ENCODE measurements at places on chromosomes 7 and 10. TPM values are rescaled to one million over a fixed set of nuclear protein-coding genes. Genes with fewer than 3 reads are reported as not detected.

The CYP3A7 gene
- not detected for total RNA-seq

The CDC14C gene
- not detected for total RNA-seq

The PRKRIP1 gene
- 19.0 TPM for total RNA-seq

The NCF1 gene
- total RNA-seq: 16.4 TPM

The TLL2 gene
- total RNA-seq: 0.12 TPM

The SEMA3A gene
- total RNA-seq: 5.7 TPM

The PPP1R9A gene
- 7.4 TPM for total RNA-seq

DNA sequence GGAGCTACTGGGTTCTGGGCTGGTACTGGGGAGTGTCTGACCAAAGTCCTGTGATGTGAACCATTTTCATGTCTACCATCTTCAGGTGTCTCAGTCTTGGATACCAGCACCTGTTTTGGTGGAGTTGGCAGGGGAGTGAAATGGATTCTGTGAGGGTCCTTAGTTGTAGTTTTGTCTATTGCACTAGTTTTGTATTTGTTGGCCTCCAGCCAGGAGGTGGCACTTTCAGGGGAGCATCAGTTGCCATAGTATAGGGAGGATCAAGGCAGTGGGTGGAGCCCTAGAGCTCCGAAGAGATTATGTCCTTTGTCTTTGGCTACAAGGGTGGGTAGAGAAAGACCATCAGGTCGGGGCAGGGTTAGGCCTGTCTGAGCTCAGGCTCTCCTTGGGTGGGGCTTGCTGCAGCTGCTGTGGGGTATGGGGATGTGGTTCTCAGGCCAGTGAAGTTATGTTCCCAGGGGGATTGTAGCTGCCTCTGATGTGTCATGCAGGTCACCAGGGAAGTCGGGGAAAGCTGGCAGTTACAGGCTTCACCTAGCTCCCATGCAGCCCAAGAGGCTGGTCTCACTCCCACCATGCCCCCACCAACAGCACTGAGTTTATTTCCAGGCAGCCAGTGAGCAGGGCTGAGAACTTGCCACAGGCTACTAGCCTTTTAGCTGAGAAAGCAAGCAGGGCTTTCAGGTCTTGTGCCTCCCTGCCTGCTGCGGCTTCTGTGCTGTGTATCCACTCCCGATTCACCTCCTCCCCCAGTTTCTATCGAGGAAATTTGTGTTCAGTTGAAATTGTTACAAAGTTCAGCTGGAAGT is 153.1 kb downstream of the ZNF365 start:
- DNase-seq: no peak

DNA sequence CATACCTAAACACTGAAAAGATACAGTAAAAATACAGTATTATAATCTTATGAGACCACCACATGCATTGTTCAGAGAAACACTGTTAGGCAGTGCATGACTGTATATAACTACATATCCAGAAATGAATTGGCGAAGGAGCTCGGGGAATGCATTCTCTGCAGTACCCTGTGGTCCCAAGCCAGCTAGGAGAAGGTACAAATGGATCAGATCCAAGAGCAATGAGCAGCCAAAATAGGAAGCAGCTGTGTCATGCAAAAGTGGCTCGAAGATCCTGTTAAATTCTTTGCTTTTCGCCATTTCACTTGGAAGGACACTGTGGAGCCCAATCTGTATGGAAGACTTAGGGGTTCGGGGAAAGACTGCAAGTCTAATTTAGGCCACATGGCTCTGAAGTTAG is 334.8 kb downstream of the TNS3 start:
- no peak for DNase-seq

DNA sequence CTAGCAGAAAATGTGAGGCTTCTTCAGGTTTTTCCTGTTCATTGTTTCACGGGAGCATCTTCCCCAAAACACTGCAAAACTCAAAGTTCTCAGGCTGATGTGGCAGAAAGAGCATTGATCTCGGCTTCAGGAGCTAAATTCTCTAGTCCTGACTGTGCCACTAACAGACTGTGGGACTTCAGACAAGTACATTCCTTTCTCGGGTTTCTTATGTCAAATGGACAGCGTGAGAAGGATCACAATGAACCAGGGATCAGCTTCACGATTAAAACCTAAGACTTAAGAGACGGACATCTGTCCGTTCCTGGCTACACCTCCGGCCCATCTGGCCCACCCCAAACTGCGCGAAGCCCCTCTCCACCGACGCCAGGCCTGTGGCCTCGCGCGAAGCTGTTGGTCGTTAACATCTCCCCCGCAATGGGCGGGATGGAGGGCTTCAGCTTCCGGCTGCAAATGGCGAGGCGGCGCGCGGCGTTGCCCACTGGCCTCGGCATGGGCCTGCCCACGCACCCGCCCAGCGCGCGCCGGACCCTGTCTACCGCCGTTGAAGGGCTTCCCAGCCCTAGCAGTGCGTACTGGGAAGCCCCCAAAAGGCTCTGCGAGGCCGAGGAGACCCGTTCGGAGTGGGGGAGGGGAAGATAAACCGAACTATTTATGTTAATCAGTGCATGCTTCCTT is 549 bp upstream of the DDX50 start:
- peak; percentile 93 for DNase-seq

DNA sequence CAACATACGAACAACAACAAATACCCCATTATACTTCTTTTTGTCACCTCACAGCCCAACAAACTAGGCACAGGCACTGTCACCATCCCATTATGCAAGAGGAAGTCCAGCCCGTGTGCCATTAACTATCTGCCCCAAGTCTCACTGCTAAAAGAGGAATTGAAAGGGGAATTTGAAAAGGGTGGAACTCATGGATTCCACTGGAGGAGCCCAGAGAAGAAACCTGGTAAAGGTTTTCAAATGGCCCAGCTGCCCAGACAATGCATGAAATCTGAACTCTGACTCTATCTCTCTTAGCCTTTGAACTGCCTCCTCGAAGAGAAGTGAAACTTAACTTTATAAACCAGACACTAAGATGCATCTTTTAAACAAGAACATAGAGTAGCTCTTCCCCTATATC is 130.0 kb downstream of the PLXNA4 start:
- DNase-seq: no peak

GRCh38 chr7:134182078-134182477 is 54.9 kb downstream of the LRGUK start:
- no peak for DNase-seq

All from aorta (tissue), 5 donors.